Occipital lobe (tissue), 3 donors: ENCODE measurements at places on chromosomes 3 and 15. TPM values are rescaled to one million over a fixed set of nuclear protein-coding genes. Genes with fewer than 3 reads are reported as not detected.

Gene XIRP1
- total RNA-seq = not detected

Gene SPINK8
- total RNA-seq = not detected

Gene MESP2
- total RNA-seq = not detected

Gene SKOR1
- total RNA-seq = 0.16 TPM

Gene TUSC7
- not detected for total RNA-seq
